ENCODE measurements at places on chromosomes 6 and 20.

GRCh38 chr6:150628908-150629307 is 29.2 kb downstream of the PLEKHG1 start:
- DNase-seq, result no peak

- no peak for DNase-seq
Measured at GRCh38 chr6:144335914-144336313, 50.8 kb downstream of the UTRN start.

- DNase-seq, result no peak
Measured at GRCh38 chr6:159012201-159012600, 12.2 kb upstream of the RSPH3 start.

GRCh38 chr6:132892929-132893771 is 78.8 kb downstream of the RPS12 start:
- DNase-seq, result no peak

GRCh38 chr6:152503546-152503945 is 133.6 kb downstream of the SYNE1 start:
- no peak for DNase-seq

DNA sequence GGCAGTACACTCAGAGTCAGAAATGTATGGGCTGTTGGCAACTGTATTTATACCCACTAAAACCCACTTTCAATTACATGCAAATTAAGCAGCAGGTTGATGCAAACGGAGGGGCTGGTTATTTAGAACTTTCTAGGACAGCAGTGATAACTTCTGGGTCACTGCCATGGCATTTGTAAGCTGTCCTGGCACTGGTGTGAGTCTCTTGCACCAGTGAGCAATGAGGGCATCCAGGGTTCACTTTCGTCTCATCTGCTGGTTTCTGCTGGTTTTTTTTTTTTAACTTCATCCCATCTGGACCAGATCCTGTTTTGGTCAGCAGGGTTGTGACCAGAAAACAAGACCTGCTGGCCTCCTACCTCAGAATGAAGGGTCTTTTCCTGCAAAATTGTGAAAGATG is 49.2 kb downstream of the CDH26 start:
- no peak for DNase-seq
